ENCODE measurements at places on chromosomes 12 and 14. TPM values are rescaled to one million over a fixed set of nuclear protein-coding genes. Genes with fewer than 3 reads are reported as not detected.

DNA sequence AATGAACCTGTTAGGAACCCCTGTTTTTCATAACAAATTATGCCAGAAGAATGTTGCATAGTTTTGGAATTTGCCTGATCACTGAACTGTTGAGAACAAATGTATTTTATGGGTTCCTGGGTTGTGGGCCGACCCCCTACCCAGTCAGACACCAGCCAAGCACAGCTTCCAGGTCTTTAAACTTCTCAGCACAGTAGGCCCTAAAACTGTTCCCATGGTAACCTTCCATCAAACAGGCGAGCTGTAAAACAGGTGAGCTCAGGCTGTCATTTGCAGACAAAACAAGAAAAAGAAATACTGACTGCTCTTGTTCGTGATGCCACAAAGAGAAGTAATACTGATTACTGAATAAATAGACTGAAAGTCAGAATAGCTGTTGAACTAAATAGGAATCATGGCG is 147.0 kb downstream of the PTPRO start:
- DNase-seq: no peak

DNA sequence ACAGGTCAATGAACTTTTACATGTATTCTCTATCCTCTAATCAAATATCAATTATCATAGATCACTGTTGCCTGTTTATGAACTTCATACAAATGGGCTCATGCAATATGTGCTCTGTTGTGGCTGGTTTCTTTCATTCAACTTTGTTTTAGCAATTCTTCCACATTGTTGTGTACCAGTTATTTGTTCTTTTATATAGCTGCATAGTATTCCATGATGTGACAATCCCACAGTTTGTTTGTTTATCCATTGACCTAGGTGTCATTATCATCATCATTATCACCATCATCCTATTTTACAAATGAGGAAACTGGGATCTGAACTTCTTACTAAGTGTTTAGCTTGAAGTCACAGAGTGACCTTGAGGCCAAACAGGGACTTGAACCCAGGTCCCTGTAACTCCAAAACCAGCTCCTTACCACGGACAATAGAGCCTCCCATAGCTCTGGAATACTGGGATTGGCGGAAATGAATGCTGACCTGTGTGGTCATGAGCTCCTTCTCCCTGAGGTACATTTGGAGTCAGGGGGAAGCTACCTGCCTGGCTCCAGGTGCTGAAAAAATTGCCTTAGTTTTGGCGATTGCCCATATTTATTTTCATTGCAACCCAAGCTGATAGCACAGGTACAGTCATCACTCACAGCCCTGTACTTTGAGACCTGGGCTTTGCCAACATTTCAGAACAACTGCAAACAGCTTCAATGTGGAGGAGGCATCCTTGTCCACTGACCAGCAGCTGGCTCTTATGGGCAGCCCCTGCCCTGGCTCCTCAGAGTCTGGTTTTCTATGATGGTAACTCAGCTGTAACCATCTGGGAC is 9.2 kb downstream of the ZFP36L1 start:
- no peak for DNase-seq

DNA sequence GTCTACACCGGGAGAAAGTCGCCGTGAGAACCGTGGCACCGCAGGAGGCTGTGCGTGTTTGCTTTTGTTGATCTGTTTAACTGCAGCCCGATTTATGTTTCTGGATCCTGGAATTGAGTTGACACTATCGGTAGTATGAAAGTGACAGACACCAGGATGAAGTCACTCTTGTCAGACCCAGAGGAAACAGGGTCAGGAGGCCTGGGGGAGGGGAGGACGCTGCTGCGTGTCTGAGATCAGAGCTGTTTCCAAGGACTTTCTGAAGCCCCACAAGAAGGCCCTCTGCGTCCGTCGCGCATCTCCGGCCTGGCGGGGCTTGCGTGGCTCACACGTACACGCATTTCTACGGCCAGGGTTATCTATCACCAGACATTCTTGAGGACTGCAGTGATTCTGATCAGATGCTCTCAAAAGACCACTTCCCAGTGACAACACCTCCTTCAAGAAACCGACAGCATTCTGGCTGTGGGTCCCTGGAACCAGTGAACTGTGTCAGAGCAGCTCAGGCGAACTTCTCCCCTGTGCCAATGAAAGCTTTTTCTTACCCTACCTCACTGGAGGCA is 263.4 kb downstream of the ADGRD1 start:
- no peak for DNase-seq

- no peak for DNase-seq
Observed at GRCh38 chr12:46832130-46832704, 6.4 kb upstream of the SLC38A4 start.

Gene FOXG1
- total RNA-seq: not detected

Gene EML5
- total RNA-seq: 1.7 TPM

Measured in activated T-helper 1 cell treated with anti-CD3 and anti-CD28 coated beads, Interleukin-12 subunit alpha, Interleukin-12 subunit beta, Interleukin-2, Interleukin-4 antibody, amounts not matched to agents 30 ng/mL and 10 ng/mL and 1 ng/mL, durations not matched to agents 14 hours and 24 hours and 36 hours (primary cell).